ENCODE measurements at places on chromosomes 16 and 17.
A peak's percentile ranks its signal among the peaks of the same experiment; 100 is the strongest.

DNA sequence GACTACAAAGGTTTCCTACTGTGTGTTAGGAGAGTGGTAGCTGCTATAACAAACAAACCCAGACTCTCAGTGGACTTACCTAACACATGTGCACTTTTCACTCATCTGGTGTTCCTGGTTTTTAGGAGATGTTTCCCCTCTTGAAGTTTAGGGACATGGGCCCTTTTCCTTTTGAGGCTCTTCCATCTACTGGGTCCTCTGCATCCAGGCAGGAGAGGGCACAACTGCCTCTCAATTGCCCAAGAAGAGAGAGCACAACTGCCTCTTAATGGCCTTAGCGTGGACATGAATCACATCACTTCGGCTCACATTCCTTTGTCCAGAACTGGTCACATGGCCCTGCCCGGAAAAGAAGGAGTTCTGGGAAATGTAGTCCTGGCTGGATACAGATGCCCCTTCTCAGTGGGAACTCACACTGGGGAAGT lies 9.8 kb upstream of the TNRC6C start:
- DNase-seq, result peak; percentile 70

DNA sequence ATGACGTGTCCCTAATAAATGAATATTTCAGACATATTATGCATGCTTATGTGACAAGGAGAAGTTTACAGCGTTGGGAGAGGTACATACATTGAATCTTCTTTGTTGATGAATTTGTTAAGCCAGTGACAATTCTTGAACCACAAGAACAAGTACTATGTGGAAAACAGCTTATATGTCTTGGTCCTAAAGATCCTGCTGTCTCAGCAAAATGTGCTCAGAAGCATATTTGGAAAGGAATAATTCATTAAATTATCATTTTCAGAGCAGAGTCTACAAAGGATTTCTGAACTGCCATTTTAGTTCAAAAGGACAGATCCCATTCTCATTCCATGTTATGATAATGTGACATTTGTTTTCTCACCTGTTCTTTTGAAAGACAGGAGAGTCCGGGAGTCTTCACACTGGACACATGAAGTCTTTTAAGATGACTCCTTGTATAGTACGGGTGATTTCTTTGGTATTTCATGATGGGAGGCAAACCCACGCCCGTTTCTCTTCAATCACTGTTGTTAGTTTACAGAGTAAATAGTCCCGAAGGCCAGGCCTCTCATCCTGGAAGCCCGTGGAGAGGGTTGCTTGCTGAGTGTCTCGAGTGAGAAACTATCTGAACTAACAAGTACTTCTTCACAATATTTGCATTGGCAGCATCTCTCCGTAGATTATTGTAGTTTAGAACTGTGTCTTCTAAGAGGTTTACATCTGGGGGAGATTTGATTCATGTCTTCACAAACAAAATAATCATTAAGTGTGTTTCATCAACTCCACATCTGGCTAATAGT lies 26.7 kb downstream of the VPS35L start:
- no peak for DNase-seq

DNA sequence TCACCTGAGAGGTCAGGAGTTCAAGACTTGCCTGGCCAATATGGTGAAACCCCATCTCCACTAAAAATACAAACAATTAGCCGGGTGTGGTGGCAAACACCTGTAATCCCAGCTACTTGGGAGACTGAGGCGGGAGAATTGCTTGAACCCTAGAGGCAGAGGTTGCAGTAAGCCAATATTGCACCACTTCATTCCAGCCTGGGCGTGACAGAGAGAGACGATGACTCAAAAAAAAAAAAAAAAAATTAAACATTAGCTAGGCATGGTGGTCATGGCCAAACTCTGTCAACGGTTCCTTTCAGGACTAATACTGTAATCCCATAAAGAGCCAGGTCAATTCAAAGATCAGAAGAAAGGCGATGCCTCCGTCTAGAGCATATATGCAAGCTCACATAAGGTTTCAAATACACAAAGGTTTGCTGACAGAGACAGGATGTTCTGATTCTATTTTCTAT lies 2.4 kb downstream of the RNF157 start:
- DNase-seq, result no peak

DNA sequence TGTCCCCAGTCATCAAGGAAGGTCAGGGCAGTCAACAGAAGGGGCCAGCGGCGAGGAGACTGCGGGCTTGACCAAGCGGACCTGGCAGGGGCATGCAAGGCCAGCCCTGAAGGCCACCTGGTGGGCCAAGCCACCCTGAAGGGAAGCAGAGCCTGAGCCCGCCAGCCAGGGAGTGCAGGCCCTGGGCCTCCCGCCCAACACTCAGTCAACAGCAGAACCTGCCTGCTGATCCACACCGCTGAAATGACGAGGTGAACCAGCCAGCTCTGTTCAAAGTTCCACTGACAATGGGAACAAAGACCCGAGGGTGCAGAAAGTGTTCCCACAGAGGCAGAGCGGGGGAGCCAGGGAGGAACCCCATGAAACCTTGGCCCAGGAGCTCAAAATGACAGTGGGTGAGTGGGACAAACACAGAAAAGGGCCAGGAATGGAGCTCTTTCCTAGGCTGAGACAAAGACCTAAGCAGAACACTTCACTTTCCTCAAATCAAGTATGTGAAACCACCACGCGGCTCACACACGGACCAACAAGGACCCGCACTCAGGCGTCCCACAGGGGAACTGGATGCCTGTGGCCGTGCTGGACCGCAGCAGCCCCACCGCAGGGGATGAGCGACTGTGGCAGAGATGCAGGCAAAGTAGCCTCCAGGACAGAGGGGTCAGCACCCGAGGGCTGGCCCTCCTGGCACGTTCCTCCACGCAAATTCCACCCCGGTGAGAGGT lies 12.0 kb downstream of the AXIN1 start:
- DNase-seq, result no peak

GRCh38 chr17:29005936-29006511 lies at the start of gene SEZ6:
Gene SEZ6 (minus strand): TSS chr17:29006033. CDS start chr17:29005869, 164 bp downstream.
- DNase-seq, result peak; percentile 92

- peak; percentile 24 for DNase-seq
These were observed 27.7 kb downstream of the UNK start for GRCh38 chr17:75812096-75813013.

- peak; percentile 63 for DNase-seq
These were observed 543 bp downstream of the ARHGAP23 start for GRCh38 chr17:38428643-38429371.

Data from H9 (cell line).